ENCODE measurements at places on chromosomes 3 and 15. TPM values are rescaled to one million over a fixed set of nuclear protein-coding genes. Genes with fewer than 3 reads are reported as not detected.

DNA sequence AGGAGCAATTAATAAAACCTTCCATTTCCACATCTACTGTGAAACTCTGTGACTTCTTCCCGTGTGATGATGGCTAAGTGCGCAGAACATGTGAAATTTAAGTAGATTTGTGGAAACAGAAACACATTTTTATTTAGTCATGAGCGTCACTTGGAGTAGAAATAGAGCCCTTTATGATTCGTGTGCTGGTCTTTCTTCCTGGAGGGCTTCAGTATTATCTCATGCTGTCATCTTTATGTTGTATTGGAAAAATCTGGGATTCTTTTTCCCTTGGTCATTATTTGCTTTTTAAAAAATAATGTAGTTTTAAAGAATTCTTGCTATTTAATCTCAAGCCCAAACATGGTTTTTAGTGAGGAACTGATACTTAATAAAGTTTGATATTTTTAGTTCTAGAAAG is 284.0 kb upstream of the CTDSPL start:
- DNase-seq, result peak; percentile 55

Gene WDR53
- total RNA-seq, result 6.8 TPM

DNA sequence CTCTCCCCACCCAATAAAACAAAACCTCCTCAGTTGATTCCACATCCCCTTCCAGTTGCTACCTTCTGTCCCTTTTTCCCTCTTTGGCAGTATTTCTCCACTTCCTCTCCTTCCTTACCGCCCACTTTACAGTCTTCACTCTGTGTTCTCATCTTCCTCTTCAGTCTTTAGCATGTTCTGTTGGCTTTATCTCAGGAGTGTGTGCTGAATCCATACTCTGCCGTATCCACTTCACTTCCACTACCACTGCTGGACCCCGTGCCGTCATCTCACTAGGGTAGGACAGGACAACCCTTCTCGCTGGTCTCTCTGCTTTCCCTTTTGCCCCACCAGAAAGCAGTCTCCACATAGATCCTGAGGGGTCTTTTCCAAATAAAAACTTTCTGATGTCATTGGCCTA is 74.3 kb downstream of the FNDC3B start:
- no peak for DNase-seq

DNA sequence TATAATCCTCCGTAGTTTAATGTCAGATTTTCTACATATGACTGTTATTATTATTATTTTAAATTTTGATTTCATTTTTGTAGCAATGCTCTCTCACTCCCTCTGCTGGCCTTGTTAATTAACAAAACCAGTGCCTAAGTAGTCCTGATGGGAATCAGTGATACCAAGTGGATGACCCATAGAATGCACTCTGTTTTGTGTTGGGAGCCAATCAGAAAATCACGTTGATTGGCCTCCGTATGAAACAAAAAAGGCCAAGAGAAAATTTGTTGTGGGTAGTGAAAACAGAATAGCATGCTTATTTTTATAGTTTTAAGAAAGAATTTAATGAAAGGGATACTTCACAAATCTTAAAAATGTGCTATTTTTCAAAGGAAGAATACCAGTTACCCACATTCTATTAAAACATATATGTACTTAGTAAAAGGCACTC is 34.4 kb upstream of the MEIS2 start:
- DNase-seq, result peak; percentile 43

DNA sequence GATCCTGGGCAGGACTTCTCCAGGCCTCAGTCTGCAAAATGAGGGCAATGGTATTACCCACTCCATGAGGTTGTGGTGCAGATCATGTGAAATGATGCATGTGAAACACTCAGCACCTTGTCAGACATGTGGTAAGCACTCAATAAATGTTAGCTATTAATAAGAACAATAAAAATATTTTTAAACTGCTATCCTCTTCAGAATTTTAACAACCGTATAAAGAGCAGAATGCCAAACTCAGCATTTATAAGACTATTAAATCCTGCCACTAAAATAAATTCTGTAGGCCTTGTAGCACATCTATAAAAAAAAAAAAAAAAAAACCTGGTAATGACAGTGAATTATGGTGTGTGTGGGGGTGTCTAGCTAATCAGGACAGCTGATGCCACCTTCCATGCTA is 213.9 kb upstream of the UMPS start:
- no peak for DNase-seq

- peak; percentile 42 for DNase-seq
Measured at GRCh38 chr3:20480786-20481365, 294.9 kb upstream of the SGO1 start.

- no peak for DNase-seq
Measured at GRCh38 chr3:171116824-171117395, 90.4 kb upstream of the SLC2A2 start.

- DNase-seq, result peak; percentile 32
Measured at GRCh38 chr15:29747837-29748417, 74.3 kb downstream of the TJP1 start.

DNA sequence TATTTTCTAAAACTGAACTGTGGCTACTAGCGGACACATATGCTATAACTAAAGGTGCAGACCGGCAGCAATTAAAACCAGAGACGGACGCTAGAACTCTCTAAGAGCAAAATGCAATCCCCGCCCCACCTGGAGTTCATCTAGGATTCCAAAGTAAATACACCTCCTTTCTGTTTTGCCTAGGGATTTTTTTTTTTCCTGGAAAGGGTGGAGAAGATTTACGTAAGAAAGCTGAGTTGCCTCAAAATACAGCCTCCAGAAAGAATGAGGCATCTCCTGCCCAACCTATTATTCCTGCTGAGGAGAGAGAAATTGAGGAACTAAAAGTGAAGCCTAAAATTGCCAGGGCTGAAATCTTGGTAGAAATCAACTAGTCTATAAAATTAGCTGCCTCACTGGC is 150.2 kb downstream of the TP63 start:
- no peak for DNase-seq

Gene GOLGA6D
- total RNA-seq, result 0.09 TPM

GRCh38 chr3:98171071-98171470 is 4.6 kb downstream of the OR5H15 start:
- DNase-seq, result no peak

Gene POLG
- 39.4 TPM for total RNA-seq

Gene AADACL2
- total RNA-seq, result not detected

- no peak for DNase-seq
Measured at GRCh38 chr15:49946681-49947080, 172.4 kb downstream of the ATP8B4 start.

GRCh38 chr3:126293370-126294082 is 63.7 kb downstream of the KLF15 start:
- no peak for DNase-seq

DNA sequence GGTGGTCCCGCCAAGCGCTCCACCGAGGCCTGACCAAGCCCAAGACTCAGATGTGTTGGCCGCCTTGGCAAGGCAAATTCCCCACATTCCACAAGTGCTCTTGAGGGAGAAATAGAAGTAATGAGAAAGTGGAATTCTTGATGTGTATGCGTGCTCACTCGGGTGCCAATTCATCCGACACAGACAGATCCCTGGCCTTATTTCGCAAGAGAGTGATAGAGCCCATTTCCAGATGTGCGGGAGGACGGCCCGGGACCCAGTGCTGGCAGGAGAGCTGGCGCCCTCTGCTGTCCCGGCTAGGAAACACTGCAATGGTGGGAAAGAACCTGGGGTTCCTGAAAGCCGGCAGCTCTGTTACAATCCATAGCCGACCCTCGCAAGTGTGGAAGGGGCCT is 76.0 kb downstream of the HMG20A start:
- DNase-seq, result peak; percentile 98

GRCh38 chr3:107997671-107998070 is 93.2 kb downstream of the CD47 start:
- DNase-seq, result no peak

- no peak for DNase-seq
Measured at GRCh38 chr15:40355976-40356585, 1.9 kb upstream of the DISP2 start.

GRCh38 chr3:73681198-73681597 is 56.5 kb upstream of the PDZRN3 start:
- DNase-seq, result no peak

DNA sequence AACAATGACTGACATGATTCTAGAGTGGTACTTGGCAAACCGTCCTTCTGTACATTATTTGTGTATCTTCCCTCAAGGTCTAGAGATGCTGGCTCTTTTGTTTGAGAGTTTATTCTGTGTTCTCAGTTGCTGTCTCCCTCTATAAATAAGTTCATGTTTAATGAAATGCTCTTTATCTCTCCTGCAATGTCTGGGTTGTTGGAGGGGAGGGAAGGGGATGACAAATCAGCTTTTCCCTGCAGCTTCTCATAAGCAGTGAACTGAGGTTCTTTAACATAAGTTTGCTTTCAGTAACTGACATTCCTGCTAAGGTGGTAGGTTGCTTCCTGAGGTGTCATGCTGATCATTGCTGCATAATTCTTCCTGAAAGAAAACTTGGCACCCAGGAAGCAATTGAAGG is 21.8 kb downstream of the ITPR1 start:
- no peak for DNase-seq

DNA sequence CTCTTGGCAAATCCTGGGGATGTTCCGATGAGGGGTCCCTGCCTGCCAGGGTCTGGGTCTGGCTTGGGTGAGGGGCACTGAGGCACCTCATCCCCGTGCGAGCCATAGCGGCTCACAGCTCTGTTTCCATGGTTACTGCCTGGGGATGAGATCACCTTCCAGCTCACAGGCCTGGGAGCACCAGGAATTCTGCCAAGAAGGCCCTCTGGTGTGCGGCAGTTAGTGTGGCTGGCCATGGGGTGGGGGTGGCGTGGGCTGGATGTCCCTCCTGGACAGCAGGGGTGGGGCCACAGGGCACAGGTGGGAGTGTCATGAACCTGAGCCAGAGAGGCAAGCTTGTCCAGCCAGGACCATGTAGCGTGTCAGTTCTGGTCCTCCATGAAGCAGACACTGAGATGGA is 22.1 kb upstream of the PRR23E start:
- peak; percentile 75 for DNase-seq

- peak; percentile 38 for DNase-seq
Measured at GRCh38 chr15:67945951-67946700, 106.3 kb upstream of the RNU6-1 start.

Gene SLC12A1
- not detected for total RNA-seq

- DNase-seq, result no peak
Measured at GRCh38 chr3:19574268-19574667, 359.7 kb downstream of the EFHB start.

GRCh38 chr15:75051191-75051608 is 27.8 kb downstream of the PPCDC start:
- peak; percentile 39 for DNase-seq

Gene CACNA2D3
- 1.4 TPM for total RNA-seq

Gene PPP4R2
- 65.1 TPM for total RNA-seq

DNA sequence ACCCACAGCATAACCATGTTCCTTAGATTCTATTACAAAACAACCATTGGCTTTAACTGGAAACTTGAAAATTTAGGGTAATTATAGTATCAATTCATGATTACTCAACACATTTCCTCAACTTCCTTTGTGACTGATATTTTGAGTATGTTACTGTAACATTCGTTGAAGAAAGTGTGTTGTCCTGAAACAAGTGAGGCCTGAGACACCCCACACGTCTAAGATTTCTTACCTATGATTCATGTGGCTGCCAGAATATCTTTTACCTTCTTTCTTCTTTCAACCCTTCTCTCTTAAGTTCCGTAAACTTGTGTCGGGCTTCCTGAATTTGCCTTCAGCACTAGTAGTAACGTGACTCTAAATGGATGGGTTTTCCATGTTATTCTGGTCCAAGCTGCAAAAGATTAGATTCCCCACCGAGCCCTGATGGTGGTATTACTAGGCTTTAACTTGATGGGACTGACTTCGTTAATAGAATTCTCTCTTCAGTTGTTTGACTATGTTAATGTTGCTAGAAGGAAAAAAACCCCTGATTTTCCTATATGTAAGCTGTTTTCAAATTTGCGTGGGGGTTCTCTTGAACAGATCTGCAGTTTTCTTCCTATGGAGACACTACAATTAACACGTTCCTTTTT is 296.0 kb upstream of the ICE2 start:
- DNase-seq, result no peak

Gene TMEM266
- total RNA-seq, result 0.13 TPM

GRCh38 chr3:143811602-143812001 is 36.7 kb downstream of the SLC9A9 start:
- DNase-seq, result no peak
